ENCODE measurements at places on chromosomes 3 and 15.

- no peak for DNase-seq
Observed at GRCh38 chr3:123638936-123639689, 54.3 kb upstream of the HACD2 start.

GRCh38 chr3:157914882-157915281 is 191.3 kb downstream of the SHOX2 start:
- DNase-seq: no peak

DNA sequence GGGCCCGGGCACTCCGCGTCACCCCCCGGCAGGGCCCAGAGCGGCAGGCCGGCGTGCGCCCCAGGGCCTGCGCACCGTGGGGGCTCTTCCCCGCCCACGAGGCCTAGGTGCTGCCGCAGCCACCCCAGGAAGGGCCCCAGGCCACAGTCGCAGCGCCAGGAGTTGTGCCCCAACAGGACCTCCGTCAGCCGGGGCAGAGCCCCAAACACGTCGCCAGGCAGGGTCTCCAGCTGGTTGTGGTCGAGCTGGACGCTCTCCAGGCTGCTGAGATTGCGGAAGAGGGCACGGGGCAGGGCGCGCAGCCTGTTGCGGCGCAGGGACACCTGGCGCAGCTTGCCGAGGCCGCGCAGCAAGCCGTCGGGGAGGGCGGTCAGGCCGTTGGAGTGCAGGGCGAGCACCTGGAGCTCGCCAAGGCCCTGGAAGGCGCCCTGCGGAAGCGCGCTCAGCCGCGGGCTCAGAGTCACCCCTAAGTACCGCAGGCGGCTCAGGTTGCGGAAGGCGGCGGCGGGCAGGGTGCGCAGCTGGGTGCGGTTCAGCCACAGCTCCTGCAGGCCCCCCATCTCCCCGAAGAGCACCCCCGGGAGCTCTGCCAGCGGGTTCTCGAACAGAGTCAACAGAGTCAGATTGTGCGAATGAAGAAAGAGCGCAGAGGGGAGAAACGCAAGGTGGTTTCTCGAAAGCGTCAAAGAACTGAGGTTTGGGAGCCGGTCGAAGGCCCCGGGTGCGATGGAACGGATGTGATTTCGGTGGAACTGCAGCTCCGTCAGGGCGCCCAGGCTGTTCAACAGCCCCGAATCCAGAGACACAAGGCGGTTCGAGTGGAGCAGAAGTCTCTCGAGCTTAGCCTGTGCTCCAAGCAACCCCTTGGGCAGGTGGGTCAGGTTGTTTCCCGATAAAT is 2.0 kb downstream of the GP5 start:
- no peak for DNase-seq

DNA sequence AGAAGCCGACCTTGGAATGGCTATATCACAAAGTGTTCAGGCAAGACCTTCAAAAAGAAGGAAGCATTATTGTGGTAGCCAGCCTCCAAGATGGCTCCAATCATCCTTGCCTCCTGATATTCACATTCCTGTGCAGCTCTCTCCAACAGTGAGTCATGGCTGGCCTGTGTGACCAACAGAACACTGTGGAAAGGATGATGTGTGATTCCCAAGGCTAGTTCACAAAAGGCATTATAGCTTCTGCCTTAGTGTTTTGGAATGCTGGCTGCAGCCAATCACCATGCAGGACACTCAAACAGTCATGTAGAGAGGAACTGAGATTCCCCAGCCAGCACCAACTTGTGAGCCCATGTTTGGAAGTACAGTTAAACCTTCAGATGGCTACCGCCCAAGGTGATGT is 102.6 kb downstream of the EFL1 start:
- DNase-seq: no peak

GRCh38 chr15:80151148-80151547 is 1.7 kb upstream of the FAH start:
- no peak for DNase-seq

DNA sequence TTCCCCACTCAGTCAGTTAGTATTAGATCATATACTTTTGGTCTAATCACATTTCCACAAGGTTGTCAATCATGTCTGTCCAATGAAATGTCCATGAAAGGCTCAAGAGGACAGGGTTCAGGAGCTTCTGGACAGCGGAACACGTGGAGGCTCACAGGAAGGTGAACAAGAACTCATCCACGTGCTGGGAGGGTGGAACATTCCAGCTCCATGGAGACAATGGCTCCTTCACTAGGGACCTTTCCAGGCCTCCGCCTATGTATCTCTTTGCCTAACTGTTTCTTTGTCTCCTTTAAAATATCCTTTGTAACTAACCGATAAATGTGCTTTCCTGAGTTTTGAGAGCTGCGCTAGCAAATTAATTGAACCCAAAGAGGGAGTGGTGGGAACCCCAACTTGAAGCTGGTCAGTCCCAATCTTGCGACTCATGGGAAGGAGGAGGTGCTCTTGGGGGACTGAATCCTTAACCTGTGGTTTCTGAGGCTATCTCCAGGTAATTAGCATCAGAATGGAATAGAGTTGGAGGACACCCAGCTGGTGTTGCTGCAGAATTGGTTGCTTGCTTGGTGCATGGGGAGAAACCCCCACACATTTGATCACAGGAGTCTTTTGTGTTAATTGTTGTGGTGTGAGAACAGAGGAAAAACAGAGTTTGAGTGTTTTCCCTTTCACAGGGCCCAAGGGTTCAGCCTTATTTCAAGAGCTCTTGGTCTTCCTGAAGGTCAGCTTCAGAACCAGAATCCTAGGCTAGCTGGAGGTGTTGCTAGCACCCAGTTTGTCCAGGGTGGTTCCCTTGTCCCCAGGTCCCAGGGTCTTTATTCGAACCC is 3.0 kb upstream of the TKT start:
- DNase-seq: no peak

DNA sequence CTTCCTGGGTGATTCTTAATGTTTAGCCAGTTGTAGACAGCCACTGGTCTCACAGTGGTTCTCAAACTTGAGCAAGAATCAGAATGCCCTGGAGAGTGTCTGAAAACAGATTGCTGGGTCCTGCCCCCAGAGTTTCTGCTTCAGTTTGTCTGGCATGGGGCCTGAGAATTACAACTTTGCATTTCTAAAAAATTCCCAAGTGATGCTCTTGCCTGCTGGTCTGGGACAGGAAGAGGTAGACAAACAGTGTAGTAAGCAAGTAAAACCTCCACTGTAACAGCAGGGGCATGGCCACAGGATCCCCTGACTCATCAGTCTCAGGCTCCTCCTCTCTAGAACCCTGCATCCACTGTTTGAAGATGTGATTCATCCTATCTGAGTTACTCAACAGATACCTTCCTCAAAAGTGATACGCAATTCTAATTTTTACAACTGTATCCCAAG is 36.5 kb downstream of the DZIP1L start:
- no peak for DNase-seq

GRCh38 chr3:11168881-11169805 is 14.8 kb downstream of the HRH1 start:
- no peak for DNase-seq

GRCh38 chr15:27237319-27237939 is 266.4 kb downstream of the GABRG3 start:
- no peak for DNase-seq

- DNase-seq: no peak
Observed at GRCh38 chr3:28915741-28916500, 364.9 kb upstream of the RBMS3 start.

DNA sequence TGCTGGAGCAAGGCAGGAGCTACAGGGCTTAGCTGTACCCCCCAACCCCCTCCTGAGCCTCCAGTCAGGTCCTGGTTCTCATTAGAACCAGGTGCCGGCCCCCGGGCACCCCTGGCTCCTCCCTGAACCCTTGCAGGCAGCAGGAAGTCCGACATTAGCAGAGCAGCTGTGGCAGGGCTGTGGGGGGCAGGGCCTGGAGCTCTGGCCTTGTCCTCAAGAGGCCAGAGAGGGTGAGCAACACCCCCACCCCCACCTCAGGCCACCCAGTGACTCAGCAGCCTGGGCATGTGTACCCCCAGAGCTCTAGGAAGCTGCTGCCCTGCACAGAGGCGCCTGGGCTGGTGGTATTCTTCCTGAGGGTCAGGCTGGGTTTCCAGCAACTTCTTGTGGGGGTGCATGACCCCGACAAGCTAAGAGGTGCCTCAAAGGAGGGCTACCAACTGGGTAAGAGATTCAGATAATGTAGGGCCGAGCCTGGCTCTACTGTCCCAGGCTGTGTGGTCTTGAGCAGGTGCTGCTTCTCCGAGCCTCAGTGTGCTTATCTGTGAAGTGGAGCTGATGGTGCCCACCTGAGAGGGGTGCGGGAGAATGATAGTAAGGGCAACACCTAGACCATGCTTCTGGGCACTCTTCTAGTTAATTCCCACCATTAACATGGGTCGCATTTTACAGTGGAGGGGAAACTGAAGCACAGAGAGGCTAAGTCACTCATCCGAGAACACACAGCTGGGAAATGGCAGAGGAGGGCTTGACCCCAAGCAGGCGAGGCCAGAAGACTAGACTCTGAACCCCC is 16.0 kb downstream of the H1-8 start:
- no peak for DNase-seq

- no peak for DNase-seq
Observed at GRCh38 chr15:32872621-32873283, 154.9 kb downstream of the GREM1 start.

DNA sequence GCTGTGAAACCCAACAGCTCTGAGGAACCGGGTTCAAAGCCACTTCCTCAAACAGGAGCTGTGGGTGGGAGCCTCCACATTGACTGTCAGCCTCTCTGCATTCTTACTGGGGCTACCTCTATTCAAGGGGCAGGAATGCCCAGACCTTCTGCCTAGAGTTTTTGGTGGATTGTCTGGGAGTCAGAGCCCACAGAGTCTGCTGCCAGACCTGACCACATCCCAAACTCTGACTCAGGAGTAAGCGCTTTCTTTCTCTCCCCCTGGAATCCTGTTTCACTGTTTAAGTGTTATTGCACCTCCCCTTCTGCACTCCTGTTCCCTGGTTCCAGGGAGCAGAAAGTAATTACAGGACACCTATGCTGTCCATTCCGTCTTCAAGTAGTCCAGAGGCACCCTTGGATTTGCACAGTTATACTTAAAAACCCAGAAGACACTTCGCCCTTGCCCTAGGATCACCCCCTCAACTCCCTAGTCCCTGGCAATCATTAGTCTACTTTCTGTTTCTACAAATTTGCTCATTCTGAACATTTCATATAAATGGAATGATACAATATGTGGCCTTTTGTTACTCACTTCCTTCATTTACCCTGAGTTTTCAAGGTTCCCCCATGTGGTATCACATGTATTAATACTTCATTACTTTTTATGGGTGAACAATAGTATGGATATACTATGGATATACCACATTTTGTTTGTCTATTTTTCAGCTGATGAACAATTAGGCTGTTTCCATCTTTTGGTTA is 37.9 kb upstream of the TJP1 start:
- no peak for DNase-seq

DNA sequence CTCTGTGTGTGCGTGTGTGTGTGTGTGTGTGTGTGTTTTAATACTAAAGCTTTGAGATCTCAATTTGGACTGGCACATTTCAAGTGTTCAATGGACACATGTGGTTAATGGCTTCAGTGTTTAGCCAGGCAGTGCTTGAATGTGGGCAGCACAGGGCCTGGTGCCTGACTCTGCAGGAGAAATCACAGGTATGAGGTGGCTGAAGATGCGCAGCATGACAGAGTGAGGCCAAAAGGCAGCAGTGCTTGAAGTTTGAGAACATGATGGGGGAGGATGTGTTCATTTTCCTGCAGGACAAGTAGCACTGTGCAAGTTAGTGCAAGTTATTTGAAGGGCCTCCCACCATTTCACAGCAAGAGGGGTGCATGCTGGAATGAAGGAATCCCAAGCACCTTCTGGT is 620.5 kb upstream of the TBL1XR1 start:
- no peak for DNase-seq

DNA sequence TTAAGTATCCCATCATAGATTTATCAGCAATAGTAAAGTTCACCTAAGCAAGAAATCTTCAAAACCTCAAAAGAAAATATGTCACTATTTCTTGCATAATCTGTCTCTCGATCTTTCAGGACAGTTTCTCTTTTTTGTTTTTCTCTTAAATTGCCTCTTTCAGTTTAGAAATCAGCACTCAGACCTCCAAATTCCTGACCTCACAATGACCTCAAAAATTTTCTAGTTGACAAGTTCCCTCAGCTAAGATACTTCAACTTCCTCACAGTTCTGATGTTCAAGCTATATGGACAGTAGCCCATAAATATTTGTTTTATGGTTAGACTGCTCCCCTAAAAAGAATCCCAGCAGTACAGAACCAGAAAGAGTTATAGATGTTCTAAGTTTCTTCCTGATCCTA is 24.1 kb downstream of the SLC24A5 start:
- DNase-seq: no peak

DNA sequence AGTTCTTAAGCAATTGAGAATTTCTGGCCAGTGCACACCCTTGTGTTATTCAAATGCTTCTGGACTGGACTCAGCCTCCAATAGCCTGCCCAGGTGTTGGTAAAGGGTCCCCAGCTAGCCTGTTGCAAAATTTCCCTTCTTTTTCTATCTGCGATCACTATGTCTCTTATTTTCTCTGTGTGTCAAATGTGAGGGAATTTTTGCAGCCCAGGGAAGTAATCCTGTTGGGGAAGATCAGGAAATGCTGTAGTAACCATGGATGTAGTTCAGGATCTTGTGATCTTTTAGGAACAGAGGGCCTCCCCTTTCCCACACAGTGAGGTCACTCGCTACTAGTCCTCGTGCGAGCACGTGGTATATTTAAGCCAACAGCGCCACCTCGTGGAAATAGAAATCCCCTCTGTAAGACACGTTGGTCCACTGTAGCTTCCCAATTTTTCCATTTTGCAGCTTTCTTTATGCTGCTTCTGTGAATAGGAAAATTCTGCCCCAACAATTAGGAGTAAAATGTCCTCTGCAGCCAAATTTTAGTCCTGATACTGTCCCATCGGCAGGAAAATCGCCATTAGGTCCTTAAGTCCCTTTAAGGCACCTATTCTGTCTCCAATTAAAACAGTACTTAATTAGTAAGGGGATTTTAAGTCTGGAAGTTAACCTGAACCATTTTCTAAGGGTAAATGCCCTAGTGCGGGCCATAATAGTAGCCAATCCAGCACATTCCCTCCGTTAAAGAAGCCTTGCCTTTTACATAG is 4.0 kb upstream of the SMCO1 start:
- no peak for DNase-seq

DNA sequence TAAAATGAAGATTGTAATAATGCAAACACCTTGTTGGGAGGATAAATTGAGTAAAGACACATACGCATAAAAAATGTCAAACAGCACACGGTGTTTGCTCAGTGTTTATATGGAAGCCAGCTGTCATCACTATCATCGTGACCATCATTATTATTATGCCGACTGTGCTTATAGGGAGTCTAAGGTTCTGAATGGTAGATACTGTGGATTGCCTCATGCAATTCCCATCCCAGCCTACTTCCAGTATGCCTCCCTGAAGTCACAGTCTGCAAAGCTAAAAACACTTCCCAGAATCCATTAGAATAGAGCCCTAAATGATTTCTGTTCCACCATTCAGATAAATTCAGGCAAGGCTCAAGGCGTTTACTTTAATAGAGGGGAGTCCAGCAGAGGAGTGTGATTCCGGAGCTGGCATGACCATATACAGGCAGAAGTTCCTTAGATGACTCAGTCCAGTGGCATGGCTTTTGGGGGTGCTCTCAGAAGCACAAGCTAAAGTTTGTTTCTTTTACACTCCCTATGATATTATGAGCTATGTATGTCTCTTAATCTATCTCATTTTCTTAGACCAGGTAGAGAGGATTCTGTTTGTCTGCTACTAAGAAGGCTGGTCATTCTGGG is 148.7 kb downstream of the MEX3B start:
- no peak for DNase-seq

GRCh38 chr3:194961149-194961548 is 275.5 kb downstream of the FAM43A start:
- DNase-seq: no peak

GRCh38 chr15:29938361-29939335 is 116.4 kb upstream of the TJP1 start:
- no peak for DNase-seq

Measured in SHP77 treated with DMSO at 0.1 percent for 48 hours (cell line).